NCI-H2171 treated with DMSO at 0.1 percent for 48 hours (cell line): ENCODE measurements at places on chromosomes 6 and 20.

DNA sequence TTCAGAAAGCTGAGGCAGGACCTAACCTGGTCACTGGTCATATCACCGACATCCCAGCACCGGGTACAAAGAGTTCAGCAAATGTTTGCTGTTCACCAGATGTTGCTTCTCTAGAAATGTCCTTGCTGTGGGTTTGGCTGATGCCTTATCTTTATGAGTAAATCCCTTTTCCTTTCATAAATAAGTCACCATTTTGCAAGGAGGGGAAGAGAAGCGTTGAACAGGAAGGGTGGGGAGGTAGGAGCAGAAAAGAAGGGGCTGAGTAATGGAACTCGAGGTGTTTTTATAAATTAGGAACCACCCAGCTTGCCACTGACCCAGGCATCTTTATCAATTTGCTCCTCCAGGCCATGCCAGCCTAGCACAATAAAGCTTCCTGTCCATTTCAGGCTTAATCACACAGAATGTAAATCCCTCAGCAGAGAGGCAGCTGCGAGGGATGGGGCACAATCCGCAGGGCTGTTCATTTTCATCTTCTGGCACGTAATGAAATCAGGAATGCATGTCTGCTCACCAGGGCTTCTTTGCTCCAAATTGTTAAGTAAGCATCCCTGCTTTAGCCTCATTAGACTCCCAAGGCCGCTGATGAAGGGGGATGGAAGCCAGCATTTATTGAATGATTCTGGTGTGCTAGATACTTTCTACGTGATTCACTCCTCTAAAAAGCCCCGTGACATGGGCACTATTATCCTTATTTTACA, 371.9 kb upstream of the CHD6 start:
- no peak for DNase-seq

DNA sequence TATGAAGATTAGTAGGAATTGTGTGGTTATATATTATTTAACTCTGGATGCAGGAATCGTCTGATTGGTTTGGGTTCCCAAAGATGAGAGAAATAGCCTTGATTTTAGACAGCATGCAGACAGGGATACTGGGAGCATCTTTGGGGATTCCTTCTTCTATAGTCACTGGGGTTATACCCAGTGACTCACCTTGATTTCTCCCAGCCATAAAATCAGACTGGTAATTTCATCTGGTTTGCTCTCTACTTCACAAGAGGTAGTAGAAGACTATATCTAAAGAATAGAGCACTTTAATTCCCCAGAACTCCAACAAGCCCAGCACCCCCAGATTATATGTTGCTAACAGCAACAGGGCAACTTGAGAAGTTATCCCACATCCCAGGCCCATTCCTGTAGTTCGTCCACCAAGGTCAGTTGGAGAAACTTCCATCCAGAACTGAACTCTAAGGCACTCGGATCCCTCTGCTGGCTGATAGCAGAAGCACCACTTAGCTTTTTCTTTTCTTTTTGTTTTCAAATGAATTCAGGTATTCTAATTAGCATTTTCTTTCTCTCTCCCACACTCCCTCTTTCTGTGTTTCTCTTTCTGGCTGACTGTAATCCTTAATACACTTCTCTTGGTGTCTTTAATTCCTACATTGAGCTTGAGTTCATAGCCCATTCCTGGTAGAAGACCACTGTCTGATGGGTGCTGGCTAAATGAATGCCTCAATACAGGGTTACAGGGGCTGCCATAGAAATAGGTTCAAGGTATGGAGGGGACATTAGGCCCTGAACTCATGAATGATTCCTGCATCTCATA, 20.4 kb upstream of the EFHC1 start:
- peak; percentile 28 for DNase-seq

DNA sequence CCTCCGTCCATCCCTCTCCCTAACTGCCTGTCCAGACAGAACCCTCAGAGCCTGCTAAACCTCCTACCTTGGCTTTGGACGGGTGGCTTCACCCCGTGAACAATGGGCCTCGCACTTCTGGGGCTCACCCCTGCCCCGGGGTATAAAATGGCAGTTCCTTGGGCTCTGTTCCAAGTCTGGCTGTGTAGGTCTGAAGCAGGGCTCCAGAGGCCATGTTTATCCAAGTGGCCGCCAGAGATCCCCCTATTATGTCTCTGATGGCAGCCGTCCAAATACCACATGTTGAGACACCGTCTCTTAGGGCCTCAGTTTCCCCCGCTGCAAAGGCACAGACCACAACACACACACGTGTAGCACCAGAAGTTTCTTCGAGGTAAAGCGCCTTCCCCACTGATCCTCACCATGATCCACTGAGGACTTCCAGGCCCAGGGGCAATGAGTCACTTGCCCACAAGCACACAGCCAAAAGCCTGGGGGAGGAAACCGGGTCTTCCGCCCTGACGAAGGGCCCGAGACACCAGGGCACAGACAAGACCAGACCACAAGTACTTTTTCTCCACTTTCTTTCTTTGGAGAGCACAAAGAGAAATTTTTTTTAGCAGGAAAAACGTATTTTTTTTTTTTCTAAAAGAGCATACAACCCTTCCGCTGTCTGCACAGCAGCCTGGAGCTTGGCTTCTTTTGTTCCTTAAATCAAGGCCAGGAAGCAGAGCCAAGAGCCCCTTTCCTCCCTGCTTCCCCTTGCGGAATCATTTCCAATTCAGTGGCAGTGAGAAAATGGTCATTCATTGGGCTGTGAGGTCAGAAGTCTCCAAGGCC, 11.8 kb downstream of the CPNE5 start:
- DNase-seq = no peak

DNA sequence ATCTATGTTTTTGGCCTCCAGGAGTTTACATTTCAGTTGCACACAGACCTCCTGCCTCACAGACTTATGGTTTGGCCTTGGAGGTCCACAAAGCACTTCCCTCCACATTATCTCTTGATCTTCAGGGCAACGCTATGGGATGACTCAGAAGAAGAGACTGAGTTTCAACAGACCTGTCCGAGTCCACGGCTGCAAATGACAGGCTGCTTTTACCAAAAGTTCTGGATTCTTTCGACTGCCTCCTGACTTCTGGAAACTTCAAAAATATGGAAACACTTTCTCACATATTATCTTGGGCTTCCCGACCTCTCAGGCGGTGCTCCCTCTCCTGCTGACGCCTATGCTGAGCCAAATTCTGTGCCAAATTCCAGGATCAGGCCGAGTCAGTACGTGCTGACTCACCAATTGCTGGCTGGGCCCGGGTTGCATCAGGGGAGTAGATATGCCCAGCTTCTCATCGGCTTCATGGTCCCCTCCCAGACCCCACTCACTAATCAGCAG, 190.2 kb downstream of the BMP7 start:
- no peak for DNase-seq

GRCh38 chr6:142530566-142530965, 228.8 kb downstream of the ADGRG6 start:
- no peak for DNase-seq

DNA sequence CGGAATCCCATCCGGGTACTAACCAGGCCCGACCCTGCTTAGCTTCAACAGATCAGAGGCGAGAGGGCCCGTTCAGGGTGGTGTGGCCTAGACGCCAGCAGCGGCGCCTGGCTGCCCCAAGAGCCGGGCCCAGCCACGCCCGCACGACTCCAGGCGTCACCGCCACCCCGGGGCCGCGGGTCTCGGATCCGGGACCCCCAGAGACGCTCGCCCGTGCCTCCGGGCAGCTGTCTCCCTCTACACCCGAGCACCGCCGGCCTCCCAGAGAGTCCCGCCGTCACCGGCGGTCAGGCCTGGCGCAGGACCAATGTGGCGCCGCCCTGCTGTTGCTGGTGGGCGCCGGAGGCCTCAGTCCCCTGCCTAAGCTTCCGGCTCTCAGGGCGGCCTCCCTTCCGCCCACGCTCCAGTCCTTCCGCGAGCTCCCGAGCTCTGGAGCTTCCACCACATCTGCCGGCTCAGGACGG, 441.2 kb upstream of the DEFB115 start:
- DNase-seq = peak; percentile 9

DNA sequence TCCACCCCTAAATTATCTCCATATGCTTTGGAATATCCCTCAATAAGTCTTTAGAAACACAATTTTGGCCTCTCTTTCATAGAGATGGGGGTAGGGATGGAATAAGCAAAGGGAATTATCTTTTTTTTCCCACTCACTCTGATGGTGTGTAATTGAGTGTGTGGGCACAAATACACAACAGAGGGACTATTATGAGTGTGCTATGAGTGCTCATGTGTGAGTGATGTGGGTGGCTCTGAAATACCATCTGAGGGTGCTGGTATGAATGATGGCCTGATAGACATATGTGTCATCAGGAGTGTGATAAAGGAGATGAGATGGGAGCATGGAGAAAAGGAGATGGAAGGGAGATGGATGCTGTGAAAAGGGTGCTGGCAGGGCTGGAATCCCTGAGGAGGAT, 35.6 kb downstream of the GSS start:
- DNase-seq = no peak

DNA sequence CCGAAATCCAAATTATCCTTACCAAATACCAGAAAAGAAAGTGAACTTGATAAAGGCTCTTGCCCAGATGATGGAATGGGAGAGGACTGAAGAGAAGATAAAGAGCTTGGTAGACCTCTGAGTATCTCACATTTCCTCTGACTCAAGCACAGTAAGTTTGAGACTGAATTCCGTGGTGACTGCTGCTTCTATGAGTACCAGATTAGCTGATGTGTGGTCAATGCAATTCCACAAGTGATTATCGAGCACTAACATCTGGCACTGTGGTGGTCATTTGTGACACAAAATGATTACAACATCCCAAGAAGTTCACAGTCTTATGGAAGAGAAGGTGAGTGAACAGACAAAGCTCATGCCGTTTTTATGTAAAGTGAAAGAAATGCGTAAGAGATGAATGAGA, 2.6 kb upstream of the RPS6KA2 start:
- DNase-seq = no peak

DNA sequence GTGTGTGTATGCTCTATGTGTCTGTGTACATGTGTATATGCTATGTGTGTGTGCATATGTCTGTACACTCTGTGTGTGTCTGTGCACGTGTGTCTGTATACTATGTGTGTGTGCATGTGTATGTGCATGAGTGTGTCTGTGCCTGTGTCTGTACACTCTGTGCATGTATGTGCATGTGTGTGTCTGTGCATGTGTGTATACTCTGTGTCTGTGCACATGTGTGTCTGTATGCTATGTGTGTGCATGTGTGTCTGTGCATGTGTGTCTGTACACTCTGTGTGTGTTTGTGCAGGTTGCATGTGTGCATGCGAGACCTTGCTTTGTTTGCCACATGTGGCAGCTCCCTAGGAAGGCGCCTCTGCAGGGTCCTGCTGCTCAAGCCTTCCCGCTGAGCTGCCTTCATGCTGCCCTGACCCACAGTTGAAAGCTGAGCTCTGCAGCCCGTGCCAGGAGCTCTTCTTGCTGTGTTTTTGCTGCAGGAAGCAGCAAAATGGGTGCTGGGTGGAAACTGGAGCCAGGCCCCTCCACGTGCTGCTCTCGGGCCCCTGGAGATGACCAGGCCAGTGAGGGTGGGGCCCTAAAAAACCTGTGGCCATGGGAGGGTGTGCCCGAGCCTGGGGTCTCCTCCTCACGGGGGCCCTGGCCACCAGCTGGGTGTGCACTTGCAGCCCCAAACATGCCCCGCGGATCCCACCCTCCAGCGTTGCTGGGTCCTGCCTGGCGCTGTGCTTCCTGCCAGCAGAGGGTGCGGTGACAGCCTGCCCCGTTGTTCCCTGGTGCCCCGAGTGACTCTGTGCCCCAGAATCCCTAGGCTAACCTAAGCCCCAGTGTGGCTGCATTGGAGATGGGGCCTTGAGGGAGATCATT, 109.1 kb downstream of the DACT2 start:
- DNase-seq = no peak

GRCh38 chr6:124190256-124190655, 386.6 kb downstream of the NKAIN2 start:
- DNase-seq = no peak

GRCh38 chr6:119186490-119186889, 108.0 kb upstream of the FAM184A start:
- no peak for DNase-seq

- DNase-seq = no peak
These were observed 19.3 kb upstream of the RNF146 start for GRCh38 chr6:127247114-127248096.

DNA sequence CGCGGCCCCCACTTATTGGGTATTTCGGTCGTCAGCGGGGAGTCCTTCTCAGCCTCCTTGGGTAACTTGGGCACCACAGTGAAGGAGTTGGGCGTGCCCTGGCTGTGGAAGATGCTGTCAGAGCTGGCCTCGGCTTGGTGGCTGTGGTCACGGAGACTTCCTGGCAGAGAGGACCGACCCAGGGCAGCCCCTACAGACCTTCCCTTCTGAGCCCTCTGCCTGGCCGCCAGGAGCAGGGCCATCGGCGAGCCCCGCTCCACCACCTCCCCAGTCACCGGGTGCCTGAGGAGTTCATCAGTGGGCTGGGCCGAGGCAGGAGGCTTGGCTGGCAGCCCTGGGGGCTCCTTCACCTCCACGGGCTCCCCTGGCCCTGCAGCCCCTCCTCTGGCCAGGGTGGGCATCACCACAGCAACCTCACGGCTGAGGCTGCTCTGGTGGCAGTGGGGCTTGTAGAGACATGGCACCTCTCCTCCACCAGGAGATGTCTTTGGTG, 37.2 kb downstream of the C6orf132 start:
- DNase-seq = no peak

- no peak for DNase-seq
These were observed 47.5 kb upstream of the NHSL1 start for GRCh38 chr6:138546733-138547185.

DNA sequence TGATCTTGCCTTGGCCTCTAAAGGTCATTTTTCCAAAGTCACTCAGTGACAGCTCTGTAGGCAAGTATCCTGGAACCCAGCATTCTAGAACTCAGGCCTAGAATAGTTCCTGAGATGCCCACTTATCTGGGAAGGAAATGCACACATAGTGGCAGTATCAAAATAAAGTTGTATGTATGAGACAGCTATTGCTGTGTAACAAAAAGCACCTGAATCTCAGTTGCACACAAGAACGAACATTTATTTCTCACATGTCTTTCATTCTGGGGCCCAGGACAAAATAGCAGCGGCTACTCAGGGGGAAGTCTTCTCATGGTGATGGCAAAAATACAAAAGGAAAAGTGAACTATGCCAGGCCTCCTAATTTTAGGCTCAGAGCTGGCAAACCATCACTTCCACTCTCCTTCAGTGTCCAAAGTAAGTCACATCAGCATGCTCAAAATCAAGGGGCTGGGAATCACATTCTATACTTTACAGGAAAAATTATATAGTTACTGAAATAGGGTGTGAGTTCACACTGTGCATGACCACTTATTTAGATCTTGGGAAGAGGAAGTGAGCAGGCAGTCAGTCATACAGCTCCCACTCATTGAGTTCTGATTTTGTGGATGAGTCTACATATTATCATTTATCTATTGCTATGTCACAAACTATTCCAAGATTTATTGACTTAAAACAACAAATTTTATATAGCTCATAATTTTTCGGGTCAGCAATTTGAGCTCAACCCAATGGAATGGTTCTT, 133.7 kb upstream of the RIN2 start:
- DNase-seq = no peak

GRCh38 chr20:59375541-59375940, 75.1 kb downstream of the EDN3 start:
- DNase-seq = no peak

- no peak for DNase-seq
These were observed 175.4 kb upstream of the KCNQ5 start for GRCh38 chr6:72446430-72446829.

GRCh38 chr20:47720636-47721427, 64.4 kb downstream of the SULF2 start:
- peak; percentile 35 for DNase-seq
